ENCODE measurements at places on chromosomes 6 and 20. TPM values are rescaled to one million over a fixed set of nuclear protein-coding genes. Genes with fewer than 3 reads are reported as not detected.

DNA sequence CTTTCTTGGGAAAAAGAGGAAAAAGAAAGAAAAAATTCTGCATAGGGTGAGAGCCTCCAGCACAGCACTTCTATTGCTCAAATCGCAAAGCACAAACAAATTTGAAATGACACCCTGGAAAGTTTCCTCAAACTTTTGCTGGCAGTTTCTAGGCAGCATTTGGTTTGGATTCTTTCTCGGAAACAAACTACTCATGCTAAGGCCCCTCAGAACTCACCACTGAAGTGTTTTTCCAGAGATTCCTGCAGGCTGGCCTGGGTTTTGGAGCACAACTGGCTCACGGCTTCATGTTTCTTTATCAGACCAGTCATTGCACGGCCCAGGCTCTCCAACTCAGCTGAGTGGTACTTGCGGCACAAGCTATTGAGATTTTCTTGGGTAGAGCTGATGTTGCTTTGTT is 237.8 kb downstream of the SYNE1 start:
- H3K27me3 ChIP-seq: no peaks in the 10 kb centered on the region
- H3K36me3 ChIP-seq: no peaks in the 10 kb centered on the region
- no peak for DNase-seq
- H3K27ac ChIP-seq: no peak overlapping the region

DNA sequence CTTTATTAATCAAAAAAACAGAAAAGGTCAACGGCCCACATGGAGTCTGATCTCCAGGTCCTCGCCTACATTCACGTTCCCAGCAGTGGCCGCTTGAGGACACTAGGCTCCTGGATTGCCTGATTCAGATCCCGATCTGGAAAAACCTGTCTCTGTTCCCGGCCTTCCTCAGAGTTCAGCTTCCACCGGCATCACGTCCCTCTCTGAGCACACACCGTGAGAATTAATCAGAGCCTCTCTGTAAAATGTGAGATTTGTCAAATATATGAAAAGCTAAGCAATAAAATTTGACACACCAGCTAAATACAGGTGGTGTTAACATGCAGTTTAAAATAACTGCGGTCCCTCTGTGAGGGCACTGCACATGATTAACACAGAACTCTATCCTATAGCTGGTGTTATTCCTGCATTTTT is 122.8 kb upstream of the COL21A1 start:
- H3K4me1 ChIP-seq: peaks cover 20% of the 10 kb centered on the region
- DNase-seq: peak; percentile 42
- no peaks in the 10 kb centered on the region for H3K27me3 ChIP-seq
- H3K4me3 ChIP-seq: peak overlapping the region; percentile 2
- H3K36me3 ChIP-seq: no peaks in the 10 kb centered on the region

- H3K4me3 ChIP-seq: no peak overlapping the region
- H3K27ac ChIP-seq: no peak overlapping the region
- H3K36me3 ChIP-seq: no peaks in the 10 kb centered on the region
- no peak for DNase-seq
- H3K4me1 ChIP-seq: no peaks in the 10 kb centered on the region
- no peaks in the 10 kb centered on the region for H3K27me3 ChIP-seq
Observed at GRCh38 chr6:102986086-102986485, 1592.6 kb downstream of the GRIK2 start.

DNA sequence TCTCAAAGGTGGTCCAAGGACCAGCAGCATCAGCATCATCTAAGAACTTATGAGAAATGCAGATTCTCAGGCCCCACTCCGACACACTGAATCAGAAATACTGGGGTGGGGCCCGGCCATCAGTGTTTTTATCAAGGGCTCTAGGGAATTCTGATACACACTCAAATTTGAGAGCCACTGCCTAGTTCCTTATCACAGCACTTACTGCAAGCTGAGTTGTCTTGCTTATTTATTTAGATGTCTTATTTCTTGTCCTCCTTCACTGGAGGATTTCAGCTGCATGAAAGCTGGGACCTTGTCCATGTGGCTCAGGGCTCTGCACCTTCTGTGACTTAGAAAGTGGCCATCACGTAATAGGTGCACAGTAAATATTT is 139.4 kb upstream of the RREB1 start:
- H3K27me3 ChIP-seq: no peaks in the 10 kb centered on the region
- H3K36me3 ChIP-seq: no peaks in the 10 kb centered on the region
- H3K4me3 ChIP-seq: no peak overlapping the region
- H3K4me1 ChIP-seq: peaks cover 7% of the 10 kb centered on the region
- no peak for DNase-seq

VSX1 gene
- 0.52 TPM for total RNA-seq

DNA sequence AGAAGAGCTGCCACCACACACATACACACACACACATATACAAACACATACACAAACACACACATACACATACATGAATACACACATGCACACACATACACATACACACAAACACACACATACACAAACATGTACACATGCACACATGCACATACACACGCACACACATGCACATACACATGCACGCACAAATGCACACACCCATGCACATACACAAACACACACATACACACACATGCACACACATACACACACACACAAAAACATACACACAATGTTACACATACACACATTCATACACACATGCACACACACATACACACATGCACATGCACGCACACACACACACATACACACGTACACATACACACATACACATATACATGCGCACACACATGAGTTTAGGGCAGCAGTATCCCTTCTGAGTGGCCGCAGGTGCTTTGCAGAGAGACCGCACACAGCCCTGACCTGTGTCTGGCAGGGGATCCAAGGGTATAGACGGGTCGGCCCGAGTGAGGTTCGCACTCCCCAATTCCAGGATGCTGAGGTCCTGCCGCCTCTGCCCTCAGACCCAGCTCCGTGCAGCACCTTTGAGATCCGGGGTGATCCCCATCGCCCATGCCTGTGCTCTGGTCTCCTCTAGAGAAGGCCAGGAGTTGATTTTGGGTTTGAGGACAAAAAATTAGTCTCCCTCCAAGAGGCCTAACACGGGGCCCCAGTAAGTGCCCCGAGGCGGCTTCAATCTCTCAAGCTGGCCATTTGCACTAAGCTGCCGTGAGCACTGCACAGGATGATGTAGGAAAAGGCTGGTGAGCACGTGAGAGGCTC is 56.8 kb downstream of the TMEM242 start:
- no peaks in the 10 kb centered on the region for H3K27me3 ChIP-seq
- H3K4me3 ChIP-seq: no peak overlapping the region
- no peak overlapping the region for H3K27ac ChIP-seq
- no peaks in the 10 kb centered on the region for H3K36me3 ChIP-seq
- no peaks in the 10 kb centered on the region for H3K4me1 ChIP-seq

SYTL3 gene
- 3.0 TPM for total RNA-seq

SLC32A1 gene
- not detected for total RNA-seq

DNA sequence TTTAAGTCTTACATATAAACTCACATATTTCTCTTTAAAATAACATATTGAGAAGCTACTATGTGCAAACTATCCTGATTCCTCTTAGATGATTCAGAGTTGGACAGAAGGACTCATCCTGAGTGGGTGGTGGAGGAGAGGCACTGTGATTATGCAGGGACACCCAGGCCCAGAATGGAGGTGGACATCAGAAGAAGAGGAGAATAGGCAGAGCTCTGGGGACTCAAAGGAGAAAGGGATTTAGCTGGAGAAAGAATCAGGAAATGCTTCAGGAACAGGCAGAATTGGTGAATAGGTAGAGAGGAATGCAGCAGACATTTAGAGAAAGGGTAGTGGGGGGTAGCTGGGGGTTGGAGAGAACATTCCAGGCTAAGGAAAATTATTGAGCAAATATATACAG is 17.4 kb downstream of the RCAN2 start:
- DNase-seq: no peak
- no peaks in the 10 kb centered on the region for H3K27me3 ChIP-seq
- H3K4me3 ChIP-seq: no peak overlapping the region
- H3K27ac ChIP-seq: no peak overlapping the region
- no peaks in the 10 kb centered on the region for H3K36me3 ChIP-seq
- H3K4me1 ChIP-seq: no peaks in the 10 kb centered on the region
